Effector memory CD8-positive, alpha-beta T cell (primary cell): ENCODE measurements at places on chromosomes 7 and 10.

DNA sequence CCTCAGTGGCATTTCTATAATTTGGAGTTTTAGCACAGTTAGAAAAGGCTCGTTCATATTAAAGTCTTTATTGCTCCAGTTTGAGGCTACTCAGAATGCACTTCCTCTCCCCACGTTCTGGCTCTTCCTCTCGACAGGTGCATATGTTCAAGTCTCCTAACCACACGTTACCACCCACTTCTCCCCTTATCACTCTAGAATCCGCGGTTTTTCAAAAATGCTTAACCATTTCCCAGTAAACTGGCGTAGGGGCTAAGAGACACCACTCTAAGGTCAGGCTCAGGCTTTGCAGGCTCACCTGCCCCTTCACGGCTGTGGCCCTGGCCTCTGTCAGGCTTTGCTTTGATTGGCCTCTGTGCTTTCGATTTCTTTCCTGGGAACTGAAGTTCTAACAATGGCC lies 383.6 kb downstream of the GLRX3 start:
- DNase-seq = no peak

GRCh38 chr7:31122649-31123058 lies 70.5 kb downstream of the ADCYAP1R1 start:
- DNase-seq = no peak

DNA sequence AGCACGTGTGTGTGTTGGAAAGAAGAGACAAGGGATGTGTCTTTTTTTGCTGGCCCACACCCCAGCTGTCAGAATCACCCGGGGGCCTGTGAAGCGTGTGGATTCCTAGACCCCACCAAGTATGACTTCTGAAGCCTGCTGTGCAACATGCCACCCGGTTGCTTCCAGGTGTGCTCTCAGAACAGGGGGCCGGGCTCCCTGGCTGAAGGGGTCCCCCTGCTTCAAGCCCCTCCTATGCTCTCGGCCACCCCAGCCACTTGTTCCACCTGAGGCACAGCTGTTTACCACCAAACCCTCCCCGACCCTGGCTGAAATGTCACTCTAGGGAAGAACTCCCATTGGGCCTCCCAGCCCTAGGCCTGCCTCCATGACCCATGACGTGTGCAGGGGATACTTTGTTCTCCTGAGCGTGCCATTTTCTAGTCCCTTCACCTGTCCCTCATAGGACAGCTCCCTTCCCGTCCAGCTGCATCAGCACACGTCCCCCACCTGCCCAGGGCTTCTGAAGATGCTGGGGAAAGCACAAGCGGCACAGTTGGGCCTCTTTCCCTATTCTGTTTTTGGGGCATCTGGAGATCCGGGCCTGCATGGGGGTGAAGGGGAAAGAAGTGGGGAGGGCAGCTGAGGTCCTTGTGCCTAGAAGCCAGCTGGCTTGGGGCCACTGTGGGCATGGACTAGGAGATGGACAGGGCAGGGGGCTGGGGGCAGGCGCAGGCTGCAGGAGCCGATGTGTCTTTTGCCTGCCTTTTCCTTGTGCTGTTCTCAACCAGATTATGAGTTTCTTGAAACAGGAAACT lies 33.3 kb downstream of the CRHR2 start:
- DNase-seq = no peak

GRCh38 chr7:85525676-85526075 lies 338.8 kb upstream of the SEMA3D start:
- DNase-seq = no peak

- no peak for DNase-seq
Observed at GRCh38 chr10:24209946-24210491, 1.1 kb downstream of the KIAA1217 start.

DNA sequence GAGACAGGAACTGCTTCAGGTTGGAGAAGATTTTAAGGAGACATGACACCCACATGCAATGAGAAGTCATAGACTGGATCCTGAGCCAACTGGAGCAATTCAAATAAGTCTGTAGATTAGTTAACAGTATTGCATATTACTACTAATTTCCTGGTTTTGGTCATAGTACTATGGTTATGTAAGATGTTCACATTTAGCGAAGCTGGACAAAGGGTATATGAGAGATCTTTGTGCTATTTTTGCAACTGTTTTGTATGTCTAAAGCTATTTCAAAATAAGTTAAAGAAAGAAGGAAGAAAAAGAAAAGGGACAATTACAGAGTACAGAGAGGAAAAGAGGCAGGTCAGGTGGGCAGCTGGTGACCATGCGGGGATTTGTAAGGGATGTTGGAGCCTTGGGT lies 116.5 kb upstream of the SVIL start:
- no peak for DNase-seq

- DNase-seq = no peak
Observed at GRCh38 chr10:98374217-98374985, 40.6 kb downstream of the PYROXD2 start.

- DNase-seq = no peak
Observed at GRCh38 chr7:15567652-15568051, 5.8 kb upstream of the AGMO start.

DNA sequence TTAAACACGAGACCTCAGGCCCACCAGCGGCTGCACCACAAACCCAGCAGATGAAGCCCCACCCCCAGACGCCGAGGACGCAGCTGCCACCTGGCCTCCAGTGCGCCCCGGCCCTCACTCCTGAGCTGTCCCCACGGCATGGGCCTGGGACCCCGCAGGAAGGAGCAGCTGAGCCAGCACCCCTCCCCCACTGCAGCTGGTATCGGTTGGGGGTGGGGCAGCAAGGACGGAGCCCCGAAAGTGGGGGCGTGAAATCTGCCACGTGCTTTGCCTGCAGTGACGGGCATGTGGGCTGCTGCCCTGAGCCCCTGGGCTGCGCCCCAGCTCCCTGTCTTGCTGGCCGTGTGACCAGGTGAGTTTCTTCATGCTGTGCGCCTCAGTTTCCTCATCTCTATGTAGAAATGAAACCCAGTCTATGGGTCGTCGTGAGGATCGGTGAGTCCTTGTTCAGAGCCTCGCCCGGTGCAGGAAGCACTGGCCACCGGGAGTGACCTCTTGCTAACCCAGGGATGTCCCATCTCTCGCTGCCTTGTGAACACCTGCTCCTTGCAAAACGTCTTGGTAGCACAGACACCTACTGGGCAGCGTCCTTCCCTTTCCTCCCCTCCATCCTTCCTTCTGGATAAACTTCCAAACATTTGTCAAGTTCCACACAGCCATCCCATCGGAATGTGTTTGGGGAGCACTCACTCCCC lies 32.0 kb downstream of the CFAP46 start:
- no peak for DNase-seq

- no peak for DNase-seq
Observed at GRCh38 chr7:92631067-92631849, 41.1 kb upstream of the FAM133B start.

DNA sequence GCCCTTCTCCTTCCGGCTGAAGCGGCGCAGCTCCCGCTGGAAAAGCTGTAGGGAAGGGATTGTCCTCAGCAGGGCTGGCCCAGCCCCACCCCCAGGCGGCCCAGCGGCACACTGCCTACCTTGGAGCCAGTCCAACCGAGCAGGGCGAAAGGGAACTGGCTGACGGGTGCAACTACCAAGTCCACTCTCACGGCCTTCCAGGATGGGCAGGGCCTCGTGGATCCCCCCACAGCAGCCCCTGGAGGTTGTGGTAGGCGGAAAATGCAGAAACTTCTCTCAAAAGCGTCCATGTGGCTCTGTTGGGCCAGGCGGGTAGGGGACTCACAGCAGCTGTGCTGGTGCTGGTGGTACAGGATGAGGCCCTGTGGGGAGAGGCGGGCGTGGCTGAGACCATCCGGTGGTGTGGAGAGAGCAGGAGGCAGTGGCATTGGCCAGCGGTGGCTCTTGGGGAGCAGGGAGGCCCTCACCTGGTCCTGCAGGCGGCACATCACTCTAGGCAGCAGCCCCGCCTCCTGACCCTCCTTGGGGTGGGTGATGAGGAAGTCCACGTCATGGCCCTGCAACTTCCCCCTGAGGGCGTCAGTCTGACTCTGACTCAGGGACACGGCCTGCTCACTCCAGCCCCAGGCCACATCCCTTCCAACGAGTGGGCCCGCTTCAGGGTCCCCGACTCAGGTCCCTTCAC lies 8.4 kb upstream of the PGAM2 start:
- peak; percentile 65 for DNase-seq

DNA sequence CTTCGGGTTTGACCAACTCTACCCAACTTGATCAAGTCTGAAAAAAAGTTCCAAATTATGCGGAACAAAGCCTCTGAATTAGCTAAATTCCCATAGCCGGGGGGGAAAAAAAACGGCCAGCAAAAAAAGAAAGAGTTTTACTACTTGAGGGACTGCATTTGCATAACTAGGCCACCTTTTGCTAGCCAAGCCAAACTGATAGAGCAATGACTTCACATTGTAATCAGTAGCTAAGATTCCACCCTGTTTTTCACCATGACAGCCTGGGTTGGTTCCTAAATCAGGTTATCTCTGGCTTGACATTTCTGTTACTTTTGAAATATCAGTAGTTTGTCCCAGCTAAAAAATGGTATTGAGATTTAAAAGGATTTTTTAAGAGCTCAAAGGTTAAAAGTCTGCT lies 31.4 kb upstream of the CREB3L2 start:
- no peak for DNase-seq

GRCh38 chr7:64879800-64880199 lies 23.3 kb upstream of the ZNF273 start:
- no peak for DNase-seq

DNA sequence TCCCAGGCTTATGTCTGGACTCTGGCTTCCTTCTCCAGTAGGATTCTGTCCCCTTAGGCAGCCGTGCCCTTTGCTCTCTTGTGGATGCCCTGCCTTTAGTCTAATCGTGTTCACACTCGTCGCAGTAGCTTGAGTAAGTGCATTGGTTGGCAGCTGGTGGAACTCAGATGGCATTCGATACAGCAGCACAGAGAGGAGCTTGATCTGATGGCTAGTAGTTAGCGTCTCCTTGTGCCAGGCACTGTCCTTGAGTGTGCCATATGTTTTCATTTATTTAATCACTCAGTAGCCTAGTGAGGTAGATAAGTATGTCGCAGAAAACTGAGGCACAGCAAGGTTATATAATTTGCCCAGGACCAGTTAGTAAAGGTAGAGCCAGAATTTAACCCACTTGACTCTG lies 18.2 kb upstream of the PARP12 start:
- DNase-seq = no peak

DNA sequence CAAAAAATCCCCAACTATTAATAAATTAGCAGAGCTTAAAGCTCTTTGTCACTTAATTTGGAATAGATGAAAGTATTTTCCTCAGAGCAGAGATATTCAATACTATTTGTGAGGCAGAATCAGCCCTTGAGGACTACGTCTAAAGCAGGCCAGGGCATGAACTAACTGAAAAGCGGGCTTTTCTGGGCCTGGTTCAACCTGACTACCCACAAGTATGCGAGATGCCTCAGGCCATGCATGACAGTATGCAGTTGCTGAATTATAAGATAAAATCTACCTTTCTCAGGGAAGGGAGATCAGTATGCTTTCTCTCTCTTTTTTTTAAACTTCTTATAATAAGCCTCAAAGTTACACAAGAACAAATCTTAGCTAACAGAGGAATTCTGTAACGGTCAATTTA lies 20.1 kb downstream of the TMEM168 start:
- DNase-seq = no peak

GRCh38 chr7:69020536-69020935 lies 577.7 kb upstream of the AUTS2 start:
- DNase-seq = no peak

DNA sequence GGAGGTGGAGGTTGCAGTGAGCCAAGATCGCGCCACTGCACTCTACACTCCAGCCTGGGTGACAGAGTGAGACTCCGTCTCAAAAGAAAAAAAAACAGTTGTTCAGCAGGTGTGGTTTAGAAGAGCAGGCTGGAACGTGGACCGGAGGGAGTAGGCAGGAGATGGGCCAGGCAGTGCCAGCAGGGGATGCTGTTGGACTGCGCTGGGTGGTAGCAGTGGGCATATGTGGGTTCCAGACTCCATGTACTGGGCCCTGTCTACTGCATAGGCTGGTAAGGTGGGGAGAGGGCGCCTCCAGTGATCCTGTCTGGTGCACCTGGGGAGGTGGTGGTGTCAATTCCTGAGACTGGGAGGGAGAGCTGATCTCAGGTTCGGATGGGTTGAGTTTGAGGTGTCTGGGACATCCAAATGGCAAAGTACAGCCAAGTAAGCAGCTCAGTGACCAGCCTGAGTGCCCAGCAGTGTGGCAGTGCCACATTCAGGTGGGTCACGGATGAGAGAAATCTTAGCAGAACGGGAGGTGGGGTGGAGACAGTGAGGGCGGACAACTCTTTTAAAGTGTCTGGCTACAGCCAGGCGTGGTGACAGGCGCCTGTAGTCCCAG lies 25.9 kb downstream of the SFXN4 start:
- peak; percentile 21 for DNase-seq

DNA sequence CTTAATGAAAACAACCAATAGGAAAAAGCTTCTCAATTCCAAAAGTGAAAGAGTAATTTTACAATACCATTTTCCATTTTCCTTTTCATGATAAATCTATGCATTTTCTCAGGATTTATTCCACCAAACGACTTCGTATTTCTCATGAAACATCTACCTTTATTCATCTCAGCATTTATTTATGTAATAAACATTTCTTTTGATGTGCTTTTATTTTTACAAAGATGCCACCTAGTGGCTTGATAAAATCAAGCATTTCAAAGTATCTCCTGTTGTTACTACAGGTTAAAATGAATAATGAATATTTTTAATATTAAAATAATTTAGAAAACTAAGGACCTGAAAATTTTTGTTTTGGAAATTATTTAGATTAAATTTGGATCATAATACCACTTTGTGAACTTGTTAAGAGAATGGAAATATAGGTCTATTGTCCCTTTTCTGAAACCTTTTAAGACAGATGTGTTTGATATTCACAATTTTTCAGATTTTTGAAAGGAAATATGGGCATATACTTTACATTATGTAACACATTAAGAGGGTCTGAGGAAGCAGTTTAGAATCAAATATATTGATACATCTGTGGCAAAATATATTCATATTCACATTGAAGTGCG lies 2.7 kb upstream of the IQUB start:
- no peak for DNase-seq

DNA sequence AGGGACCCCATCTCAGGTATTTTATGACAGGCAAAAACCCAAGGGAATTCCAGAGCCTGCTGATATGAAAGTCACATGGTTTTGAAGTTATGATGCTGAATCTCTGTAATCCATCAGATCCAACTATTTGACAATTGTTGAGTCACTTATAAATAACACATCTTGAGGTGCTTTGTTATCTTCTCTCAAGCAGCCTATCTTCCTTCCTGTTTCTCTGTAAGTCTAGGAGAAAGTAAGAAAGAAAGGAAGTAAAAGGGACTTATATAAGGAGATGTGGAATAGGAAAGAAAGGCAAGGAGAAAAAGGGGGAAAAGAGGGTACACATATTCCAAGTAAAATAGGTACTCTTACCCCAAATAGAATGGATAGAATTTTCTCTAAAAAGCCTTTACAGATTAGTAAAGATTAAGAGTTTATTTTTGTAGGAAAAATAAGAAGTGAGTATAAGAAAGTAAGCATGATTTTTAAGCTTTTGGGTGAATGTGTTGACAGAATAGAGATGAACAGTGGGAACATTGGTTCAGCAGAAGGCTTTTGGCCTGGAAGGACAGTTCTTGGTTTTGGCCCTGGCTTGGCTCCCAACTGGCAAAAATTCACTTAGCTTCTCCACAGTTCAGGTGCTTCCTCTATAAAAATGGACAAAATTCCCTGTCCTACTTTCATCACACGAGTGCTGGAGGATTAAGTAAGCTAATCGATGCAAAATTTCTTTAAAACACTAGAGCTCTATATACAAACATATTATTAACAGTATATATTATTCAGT lies 39.6 kb upstream of the ANK3 start:
- no peak for DNase-seq
